ENCODE measurements at places on chromosomes 12 and 14.

- no peaks in the 10 kb centered on the region for H3K4me1 ChIP-seq
- no peak overlapping the region for H3K27ac ChIP-seq
- no peaks in the 10 kb centered on the region for H3K36me3 ChIP-seq
Observed at GRCh38 chr14:102940729-102941362, 18.4 kb downstream of the AMN start.

DNA sequence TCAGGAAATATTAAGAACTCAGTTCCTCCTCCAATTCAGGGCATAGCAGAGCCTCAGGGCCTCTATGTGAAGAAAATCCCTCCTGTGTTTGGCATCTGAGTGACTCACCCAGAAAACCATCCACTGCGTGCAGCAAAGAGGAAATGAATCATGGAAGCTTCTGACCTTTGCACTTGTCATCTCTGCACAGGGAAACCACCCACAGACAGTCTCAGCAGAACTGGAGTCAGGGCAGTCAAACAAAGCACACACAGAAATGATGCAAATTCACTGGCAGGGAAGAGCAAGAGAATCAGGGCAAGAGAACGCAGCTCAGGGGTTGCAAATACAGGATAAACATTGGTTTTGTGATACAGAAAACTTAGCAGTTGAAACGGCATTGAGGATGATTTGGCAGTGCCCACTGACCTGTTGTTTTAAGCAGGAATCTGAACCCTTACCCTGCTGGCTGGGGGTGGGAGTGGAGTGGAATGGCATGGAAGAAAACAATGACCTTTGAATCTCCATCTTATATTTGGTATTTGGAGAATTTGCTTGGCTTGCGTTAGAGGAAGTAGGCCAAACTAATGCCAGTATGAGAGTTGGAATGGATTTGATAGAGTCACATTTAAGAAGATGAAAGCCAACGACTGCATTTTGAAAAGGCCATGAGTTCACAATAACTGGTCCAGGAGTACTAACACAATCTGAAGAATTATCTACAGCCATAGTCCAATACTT lies 53.5 kb downstream of the PHLDA1 start:
- peak overlapping the region; percentile 88 for H3K4me3 ChIP-seq
- H3K36me3 ChIP-seq: no peaks in the 10 kb centered on the region
- DNase-seq: peak; percentile 91
- H3K27ac ChIP-seq: peak overlapping the region; percentile 96
- H3K4me1 ChIP-seq: peaks cover 70% of the 10 kb centered on the region
- H3K27me3 ChIP-seq: no peaks in the 10 kb centered on the region

- peak overlapping the region; percentile 96 for H3K27ac ChIP-seq
- H3K36me3 ChIP-seq: no peaks in the 10 kb centered on the region
- peaks cover 60% of the 10 kb centered on the region for H3K4me1 ChIP-seq
- peak overlapping the region; percentile 86 for H3K4me3 ChIP-seq
- H3K27me3 ChIP-seq: no peaks in the 10 kb centered on the region
Observed at GRCh38 chr14:101820283-101820798, 58.8 kb downstream of the PPP2R5C start.

DNA sequence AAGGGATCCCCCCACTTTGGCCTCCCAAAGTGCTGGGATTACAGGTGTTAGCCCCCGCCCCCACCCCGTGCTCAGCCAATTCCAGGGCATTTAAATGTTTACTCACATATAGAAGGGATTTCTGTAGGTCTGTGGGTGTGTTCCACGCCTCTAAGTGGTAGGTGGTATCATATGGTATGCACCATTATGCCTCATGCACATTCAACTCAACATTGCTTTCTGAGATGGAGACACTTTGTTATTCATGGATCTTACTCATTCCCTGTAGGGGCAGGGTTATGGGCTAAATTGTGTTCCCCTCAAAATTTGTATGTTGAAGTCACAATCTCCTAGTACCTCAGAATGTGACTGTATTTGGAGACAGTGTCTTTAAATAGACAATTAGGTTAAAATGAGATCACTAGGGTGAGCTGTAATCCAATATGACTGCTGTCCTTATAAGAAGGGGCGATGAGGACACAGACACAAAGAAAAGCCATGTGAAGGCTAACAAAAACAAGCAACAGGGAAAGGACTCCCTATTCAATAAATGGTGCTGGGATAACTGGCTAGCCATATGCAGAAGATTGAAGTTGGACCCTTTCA lies 200.6 kb downstream of the EFCAB11 start:
- H3K27me3 ChIP-seq: no peaks in the 10 kb centered on the region
- H3K4me3 ChIP-seq: no peak overlapping the region
- no peak overlapping the region for H3K27ac ChIP-seq
- H3K4me1 ChIP-seq: peaks cover 26% of the 10 kb centered on the region
- no peak for DNase-seq

GRCh38 chr12:1859643-1860042 lies 39.3 kb downstream of the LRTM2 start:
- DNase-seq: no peak
- peaks cover 5% of the 10 kb centered on the region for H3K27me3 ChIP-seq
- no peak overlapping the region for H3K4me3 ChIP-seq
- no peaks in the 10 kb centered on the region for H3K4me1 ChIP-seq
- H3K27ac ChIP-seq: no peak overlapping the region
- H3K36me3 ChIP-seq: no peaks in the 10 kb centered on the region

DNA sequence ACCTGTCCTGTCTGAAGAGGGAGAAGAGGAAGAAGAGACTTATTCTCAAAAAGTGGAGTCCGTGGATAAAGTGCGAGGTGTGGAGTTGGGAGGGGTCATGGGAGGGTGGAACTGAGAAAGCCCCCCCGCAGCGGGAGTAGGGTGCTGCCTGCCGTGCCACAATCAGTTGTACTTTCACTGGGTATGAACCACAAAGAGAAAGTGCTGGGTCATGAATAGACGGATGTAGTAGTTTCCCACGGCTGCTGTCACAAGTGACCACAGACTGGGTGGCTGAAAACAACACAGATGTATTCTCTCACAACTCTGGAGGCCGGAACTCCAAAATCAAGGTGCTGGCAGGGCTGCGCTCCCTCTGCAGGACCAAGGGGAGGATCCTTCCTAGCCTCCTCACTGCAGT lies 5.5 kb downstream of the DNAH10 start:
- DNase-seq: peak; percentile 66
- peaks cover 29% of the 10 kb centered on the region for H3K27me3 ChIP-seq
- H3K4me3 ChIP-seq: peak overlapping the region; percentile 11
- peak overlapping the region; percentile 41 for H3K27ac ChIP-seq
- H3K4me1 ChIP-seq: peaks cover 13% of the 10 kb centered on the region

DNA sequence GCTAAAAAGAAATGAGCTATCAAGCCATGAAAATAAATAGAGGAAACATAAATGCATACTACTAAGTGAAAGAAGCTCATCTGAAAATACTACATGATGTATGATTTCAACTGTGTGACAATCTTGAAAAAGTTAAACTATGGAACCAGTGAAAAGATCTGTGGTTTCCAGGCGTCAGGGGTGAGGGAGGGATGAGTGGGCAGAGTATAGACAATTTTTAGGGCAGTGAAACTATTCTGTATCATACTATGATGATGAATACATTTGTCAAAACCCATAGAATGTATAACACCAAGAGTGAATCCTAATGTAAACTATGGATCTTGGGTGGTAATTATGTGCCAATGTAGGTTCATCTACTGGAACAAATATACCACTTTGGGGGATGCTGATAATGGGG lies 21.3 kb downstream of the SPX start:
- no peak overlapping the region for H3K27ac ChIP-seq
- no peak overlapping the region for H3K4me3 ChIP-seq
- H3K27me3 ChIP-seq: peaks cover 22% of the 10 kb centered on the region
- no peaks in the 10 kb centered on the region for H3K4me1 ChIP-seq
- no peaks in the 10 kb centered on the region for H3K36me3 ChIP-seq
- no peak for DNase-seq

DNA sequence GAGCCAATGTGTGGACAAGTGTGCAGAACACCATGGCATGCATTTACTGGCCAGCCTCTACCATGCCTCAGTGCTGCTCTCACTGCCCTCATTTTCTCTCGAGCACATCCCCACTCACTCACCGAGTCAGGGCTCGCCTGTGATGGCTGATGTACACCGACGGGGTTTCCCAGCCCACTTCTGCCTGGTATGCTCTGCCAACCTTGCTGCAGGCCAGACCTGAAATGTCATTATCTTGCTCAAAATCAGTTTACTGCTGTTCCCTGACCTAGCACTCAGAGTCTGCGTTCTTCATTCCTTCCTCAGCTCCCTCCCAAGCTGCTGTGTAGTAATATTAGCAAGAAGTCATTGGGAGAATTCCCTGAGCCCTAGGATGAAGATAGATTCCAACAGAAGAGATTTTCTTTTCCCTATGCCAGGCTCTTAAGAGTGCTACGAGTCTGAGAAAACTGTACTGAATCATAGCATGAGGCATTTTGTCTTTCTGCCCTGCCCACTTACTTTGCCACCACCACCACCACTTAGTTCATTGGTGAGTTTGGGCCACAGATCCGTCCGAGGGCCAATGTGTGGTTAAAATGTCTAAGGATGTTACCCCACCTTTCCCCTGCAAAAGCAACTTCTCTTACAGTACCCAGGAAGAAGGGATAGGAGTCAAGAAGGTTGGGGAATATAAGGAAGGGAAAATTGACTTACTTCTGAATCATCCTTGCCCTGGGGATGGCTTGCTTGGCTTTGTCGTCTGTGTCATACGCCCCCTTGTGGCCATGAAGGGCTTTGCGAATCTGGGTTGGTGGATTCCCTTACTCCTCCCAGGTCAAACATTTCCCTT lies 51.0 kb downstream of the BMAL2 start:
- no peaks in the 10 kb centered on the region for H3K36me3 ChIP-seq
- DNase-seq: peak; percentile 81
- no peak overlapping the region for H3K27ac ChIP-seq
- H3K4me3 ChIP-seq: no peak overlapping the region
- no peaks in the 10 kb centered on the region for H3K4me1 ChIP-seq

Data from natural killer cell treated with Interleukin-12 subunit alpha and Interleukin-12 subunit beta and Interleukin-15 and Interleukin-18, amount 100 ng/mL, for 72 hours (primary cell).